ENCODE measurements at places on chromosomes 5 and 9. TPM values are rescaled to one million over a fixed set of nuclear protein-coding genes. Genes with fewer than 3 reads are reported as not detected.

ITK gene
- not detected for total RNA-seq

CENPK gene
- 6.3 TPM for total RNA-seq

MYO10 gene
- 76.5 TPM for total RNA-seq

SMC2 gene
- total RNA-seq = 8.7 TPM
